ENCODE measurements at places on chromosomes 5 and 9. TPM values are rescaled to one million over a fixed set of nuclear protein-coding genes. Genes with fewer than 3 reads are reported as not detected.

The PCDHA11 gene
- 0.74 TPM for polyA plus RNA-seq

GRCh38 chr5:61805101-61805500 is 473.0 kb downstream of the ZSWIM6 start:
- no peak for DNase-seq

GRCh38 chr5:59430066-59430685 is 463.4 kb downstream of the PDE4D start:
- DNase-seq, result no peak

DNA sequence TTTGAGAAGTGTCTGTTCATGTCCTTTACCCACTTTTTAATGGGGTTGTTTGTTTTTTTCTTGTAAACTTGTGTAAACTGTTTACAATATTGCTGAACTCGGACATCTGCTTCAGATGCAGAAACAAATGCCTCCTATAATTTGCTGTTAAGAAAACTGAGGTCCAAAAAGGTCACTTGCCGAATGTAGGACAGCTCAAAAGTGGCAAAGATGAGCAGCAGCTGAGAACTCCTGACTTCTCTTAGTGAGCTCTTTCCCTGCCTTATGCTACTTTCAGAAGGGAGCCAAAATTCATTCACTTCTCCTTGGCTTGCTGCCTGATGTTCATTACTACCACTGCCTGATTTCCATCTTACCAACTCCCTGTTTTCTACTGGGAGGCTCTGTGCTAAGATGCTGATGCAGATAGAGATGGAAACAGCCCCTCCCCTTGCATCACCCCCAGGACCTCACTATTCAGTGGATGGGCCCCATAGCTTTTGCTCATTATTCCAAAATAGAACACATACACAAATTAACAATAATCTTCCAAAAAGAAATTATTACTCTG is 60.1 kb downstream of the SEMA6A start:
- peak; percentile 51 for DNase-seq

GRCh38 chr9:93859431-93860215 is 95.5 kb downstream of the BARX1 start:
- DNase-seq, result no peak

DNA sequence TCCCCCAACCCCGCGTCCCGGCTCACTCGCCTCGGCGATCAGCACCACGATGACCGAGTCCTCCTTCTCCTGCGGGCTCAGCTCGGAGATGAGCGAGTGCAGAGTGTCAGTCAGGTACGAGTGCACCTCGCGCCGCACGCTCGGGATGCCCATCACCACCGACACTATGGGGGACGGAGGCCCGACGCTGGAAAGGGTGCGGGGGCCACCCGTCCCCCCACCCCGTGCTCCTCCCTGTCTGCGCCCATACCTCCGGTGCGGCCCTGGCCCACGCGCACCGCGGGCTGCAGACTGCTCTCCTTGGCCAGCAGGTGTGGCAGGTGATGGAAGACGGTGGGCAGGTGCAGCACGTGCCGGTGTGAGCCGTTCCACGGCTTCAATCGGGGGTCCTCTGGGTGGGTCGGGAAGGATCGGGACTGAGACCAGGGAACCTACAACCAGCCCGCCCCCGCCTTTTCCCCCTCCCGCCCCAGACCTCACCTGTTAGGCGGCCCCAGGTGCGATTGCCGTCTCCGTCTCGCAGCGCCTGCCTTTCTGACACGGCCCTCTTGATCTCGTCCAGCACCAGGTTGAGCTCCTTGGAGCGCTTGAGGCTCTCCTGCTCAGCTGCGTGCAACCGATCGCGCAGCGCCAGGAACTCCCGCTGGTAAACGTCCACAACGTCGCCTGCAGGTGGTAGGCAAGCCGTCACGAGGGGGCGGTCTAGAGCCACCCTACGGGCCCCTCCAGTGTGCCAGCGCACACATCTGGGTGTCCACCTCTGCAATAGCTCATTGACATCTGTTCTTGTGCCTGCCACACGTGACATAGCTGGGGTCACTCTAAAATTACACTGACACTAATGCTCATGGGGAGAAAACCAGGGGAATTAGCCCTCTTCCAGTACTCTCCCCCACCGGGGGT is 5.1 kb downstream of the MGAT4B start:
- DNase-seq, result no peak

The GABRP gene
- polyA plus RNA-seq, result 1.3 TPM

The PHF24 gene
- 0.54 TPM for polyA plus RNA-seq

DNA sequence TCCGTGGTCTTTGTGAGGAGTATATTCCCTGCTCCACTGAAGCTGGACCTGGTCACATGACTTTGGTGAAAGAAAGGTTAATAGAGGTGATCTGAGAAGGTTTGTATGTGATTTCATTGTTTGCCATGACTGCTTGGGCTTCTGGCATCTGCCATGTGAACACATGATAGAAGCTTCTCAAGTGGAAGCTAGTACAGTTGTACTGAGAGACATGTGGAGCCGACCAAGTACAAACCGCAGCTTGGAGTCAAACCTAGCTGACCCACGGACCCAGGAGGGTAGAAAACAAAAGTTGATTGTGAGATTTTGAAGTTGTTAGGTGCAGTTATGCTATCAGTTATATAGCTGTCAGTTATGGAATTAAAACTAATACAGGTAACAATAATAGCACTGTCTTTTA is 140.4 kb downstream of the CARTPT start:
- no peak for DNase-seq

DNA sequence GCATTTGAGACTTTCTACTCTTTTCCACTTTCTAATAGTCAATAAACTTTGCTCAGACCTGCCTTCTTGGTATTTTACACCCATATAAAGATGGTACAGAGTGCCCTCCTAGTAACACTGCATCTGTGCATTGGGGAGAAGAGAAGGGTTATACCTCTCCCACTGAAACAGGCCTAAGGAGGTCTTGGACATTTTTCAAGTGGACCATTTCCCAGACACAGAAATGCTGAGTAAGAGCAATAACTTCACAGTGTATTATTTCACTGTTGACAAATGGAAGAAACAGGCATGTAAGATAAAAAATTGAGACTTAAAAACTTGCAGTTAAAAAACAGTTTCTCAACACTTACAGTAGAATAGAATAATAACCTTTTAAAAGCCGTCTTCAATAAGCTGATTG is 1224.0 kb upstream of the CDH18 start:
- DNase-seq, result peak; percentile 15

- no peak for DNase-seq
Observed at GRCh38 chr5:61289669-61290306, 42.3 kb upstream of the ZSWIM6 start.

GRCh38 chr9:29798599-29798998 is 2225.3 kb upstream of the C9orf72 start:
- no peak for DNase-seq

- DNase-seq, result no peak
Observed at GRCh38 chr5:24585751-24586150, 59.0 kb downstream of the CDH10 start.

DNA sequence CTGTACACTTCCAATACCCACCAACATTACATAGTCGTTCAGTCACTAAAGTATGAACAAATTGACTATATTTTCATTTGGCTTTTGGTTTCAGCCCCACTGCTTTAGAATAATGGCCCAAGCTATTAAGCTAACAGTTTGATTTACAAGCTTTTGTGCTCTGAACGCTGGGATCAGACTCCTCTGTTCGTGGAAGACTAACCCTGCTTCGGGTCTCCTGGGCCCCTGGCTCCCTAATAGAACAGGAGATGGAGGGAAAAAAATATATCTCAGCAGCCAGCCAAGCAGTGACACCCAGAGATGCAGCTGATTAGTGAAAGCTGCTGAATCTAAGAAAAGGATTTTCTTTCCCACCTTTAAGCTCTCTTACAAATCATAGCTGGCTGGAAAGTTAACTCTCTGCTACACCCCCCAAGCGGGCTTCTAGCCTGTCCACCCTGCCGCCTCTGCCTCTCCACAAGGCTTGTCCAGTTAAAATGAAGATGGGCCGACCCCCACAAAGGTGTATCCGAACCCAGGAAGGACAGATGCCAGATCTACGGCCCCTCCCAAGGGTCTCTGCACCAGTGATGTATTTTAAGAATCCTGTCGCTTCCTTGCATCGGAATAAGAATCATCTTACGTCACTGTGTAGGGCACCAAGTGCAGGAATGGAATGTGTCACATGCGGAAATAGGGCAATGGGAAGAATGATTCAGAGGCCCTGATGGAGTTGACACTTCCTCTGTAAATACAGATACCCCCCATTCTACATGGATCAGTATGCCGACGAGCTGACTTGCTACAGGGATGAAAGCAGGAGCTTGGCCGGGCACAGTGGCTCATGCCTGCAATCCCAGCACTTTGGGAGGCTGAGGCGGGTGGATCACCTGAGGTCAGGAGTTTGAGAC is 33.4 kb upstream of the BARHL1 start:
- DNase-seq, result no peak

DNA sequence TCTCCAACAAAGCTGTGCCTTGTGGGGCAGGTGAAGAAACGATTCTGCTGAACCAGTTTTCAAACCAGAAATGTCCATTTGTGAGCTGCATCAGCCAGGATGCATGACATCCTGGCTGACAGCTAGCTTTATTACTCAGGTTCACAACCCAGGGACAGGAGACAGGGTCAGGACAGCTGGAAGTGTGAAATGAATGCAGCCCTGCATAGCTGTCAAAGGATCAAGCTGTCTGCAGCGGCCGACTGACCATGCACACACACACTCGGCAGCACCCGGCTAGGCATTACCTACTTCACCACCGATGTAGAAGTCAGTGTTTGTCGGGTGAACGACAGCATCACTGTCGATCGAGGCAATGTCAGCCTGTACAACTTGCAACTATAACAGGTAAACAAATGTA is 48.5 kb downstream of the MACROH2A1 start:
- DNase-seq, result no peak

DNA sequence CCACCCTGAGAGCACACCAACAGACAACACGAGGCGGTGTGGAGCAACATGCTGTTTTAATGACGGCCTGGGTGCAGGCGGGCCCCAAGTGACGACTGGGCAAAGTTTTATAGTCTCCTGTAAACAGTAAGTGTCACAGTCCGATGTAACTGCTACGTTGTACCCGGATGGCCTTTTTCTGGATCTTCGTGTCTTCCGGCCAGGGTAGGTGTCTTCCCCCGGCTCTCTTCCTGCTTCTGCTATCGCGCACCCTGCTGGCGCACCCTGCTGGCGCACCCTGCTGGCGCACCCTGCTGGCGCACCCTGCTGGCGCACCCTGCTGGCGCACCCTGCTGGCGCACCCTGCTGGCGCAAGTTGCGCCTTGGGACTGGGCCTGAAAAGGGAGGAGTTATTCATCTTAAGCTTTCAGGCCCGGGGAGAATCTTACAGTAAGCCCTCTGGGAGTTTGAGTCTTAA is 143.0 kb upstream of the TARS1 start:
- DNase-seq, result no peak

DNA sequence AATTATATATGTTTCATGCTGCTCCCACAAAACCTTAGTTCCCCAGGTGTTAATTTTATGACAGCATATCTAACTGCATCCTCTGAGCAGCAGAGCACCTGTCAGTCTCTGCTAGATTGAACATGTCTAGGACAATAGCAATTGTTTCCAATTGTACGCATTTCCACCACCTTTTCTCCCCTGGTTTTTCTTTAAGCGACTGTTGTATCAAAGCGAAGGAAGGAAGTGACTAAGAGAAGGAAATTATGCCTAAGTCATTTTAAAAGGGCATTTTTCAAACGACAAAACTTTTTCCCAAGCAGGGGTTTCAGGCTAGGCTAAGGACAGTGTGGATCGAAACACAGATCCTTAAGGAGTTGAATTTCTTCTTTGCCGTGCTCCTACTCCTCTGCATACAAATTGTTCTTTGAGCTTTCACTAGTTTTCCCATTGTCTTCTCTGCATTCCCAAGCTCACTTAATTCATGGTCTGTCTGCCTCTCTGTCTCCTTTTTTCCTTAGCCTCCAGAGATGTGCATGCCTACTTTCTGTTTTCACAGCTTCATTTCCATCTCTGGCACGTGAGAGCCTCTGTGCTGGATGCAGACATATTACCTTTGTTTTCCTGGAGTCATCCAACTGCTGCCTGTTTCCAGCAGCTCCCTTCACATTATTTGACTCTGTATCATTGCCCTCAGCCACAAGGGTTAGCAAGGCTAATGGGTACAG is 39.4 kb upstream of the STARD4 start:
- no peak for DNase-seq

The CBY3 gene
- 0.28 TPM for polyA plus RNA-seq

DNA sequence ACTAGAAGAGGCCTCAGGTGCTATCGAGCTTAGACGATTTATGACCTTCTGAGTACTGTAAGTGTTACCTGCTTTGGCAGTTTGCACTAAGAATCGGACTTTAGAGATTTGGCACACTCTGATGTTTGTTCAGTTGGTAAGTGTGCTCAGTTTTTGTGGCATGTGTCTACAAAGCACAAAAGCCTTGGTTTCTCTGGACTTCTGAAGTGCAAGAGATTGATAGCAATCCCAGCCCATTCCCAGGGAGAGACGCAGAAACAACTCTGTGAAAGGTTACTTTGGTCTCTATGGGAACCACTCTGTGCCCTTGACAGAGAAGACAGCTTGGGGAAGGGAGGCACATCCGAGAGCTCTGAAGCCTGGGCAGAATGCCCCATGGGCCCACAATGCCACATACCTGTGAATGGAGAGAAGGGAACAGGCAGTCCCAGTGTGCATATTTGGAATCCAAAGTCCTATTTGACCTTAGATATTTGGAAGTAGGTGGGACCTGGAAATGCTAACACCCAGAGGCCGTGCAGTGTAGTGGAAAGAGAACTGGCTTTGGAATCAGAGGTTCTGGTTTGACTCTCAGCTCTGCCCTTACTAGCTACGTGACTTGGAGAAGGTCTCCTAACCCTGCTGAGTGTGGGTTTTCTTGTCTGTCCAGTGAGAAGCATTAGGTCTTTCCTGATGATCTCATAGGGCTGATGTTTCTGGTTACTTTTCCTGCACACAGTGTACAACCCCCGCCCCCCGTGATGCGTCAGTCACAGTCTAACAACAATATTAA is 194.3 kb upstream of the VLDLR start:
- peak; percentile 49 for DNase-seq

GRCh38 chr5:31408814-31409213 is 123.1 kb downstream of the DROSHA start:
- no peak for DNase-seq

DNA sequence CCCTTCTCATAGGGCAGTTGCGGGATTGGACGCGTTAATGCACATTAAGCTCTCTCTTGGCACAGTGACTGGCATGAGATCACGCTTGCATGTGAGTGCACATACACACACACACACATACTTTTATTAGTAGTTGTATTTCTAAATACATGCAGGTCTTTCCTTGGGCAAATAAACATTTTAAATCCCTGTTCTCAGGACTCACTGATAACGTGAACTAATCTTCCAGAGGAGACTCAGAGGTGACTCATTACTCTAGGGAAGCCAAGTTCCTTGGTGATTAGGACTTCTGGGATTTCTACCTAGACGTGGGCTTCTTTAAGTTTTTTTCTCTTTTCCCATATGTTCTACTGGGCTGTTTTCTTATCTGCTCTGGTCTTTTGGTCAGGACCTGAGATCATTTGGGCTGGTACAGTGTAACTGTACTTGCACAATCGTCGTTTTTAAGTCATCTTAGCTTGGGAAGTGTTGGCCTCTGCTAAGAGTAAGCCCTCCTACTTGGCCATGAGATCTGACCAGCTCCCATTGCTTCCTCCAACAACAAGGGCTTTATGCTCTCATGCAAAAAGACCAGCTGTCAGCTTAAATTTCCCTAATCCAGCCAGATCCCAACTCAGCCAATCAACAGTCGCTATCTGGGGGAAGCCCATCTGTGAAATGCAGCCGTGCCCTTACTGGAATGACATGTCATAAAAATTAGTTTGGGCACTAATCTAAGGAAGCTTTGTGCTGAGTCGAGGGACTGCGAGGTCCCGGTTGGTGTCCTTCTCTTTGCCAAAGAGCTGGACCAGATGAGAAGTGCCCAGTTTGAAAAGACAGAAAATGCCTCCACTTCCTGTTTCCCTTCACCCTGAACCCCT is 176.4 kb upstream of the ANKRD55 start:
- DNase-seq, result no peak

All from right lung (tissue), 10 donors.